HepG2 (cell line): ENCODE measurements at places on chromosomes 16 and 17. TPM values are rescaled to one million over a fixed set of nuclear protein-coding genes. Genes with fewer than 3 reads are reported as not detected.

GRCh38 chr17:38900978-38901656, 24.3 kb upstream of the LASP1NB start:
- H3K36me3 ChIP-seq, result peaks cover 35% of the 10 kb centered on the region
- DNase-seq, result no peak
- H3K4me1 ChIP-seq, result peaks cover 24% of the 10 kb centered on the region
- no peak overlapping the region for H3K27ac ChIP-seq

- H3K36me3 ChIP-seq, result no peaks in the 10 kb centered on the region
- H3K27me3 ChIP-seq, result no peaks in the 10 kb centered on the region
- DNase-seq, result no peak
These were observed 2.9 kb upstream of the SRCIN1 start for GRCh38 chr17:38608648-38609047.

GRCh38 chr16:12010388-12011251, 34.1 kb downstream of the SNX29 start:
- no peaks in the 10 kb centered on the region for H3K36me3 ChIP-seq
- H3K4me3 ChIP-seq, result no peak overlapping the region
- no peak overlapping the region for H3K27ac ChIP-seq
- H3K27me3 ChIP-seq, result no peaks in the 10 kb centered on the region
- DNase-seq, result no peak

GRCh38 chr17:63911041-63911635, at the start of gene CSHL1:
CSHL1 (minus strand) TSS chr17:63911258; CDS start chr17:63911196, 62 bp downstream.
- DNase-seq, result no peak
- peaks cover 10% of the 10 kb centered on the region for H3K4me1 ChIP-seq
- peaks cover 4% of the 10 kb centered on the region for H3K27me3 ChIP-seq
- no peak within 1 kb of the TSS for H3K4me3 ChIP-seq
- no peak within 1 kb of the TSS for H3K27ac ChIP-seq
- H3K36me3 ChIP-seq, result no peaks in the 10 kb centered on the region

- no peak overlapping the region for H3K4me3 ChIP-seq
- H3K36me3 ChIP-seq, result no peaks in the 10 kb centered on the region
- no peak for DNase-seq
- H3K27ac ChIP-seq, result no peak overlapping the region
- H3K4me1 ChIP-seq, result no peaks in the 10 kb centered on the region
These were observed 9.3 kb upstream of the SKAP1 start for GRCh38 chr17:48439110-48439850.

- H3K4me1 ChIP-seq, result peaks cover 29% of the 10 kb centered on the region
- DNase-seq, result no peak
- H3K36me3 ChIP-seq, result peaks cover 26% of the 10 kb centered on the region; the same call in 2 of the 3 replicates
These were observed 40.6 kb upstream of the ZC3H18 start for GRCh38 chr16:88529596-88529995.

- DNase-seq, result peak; percentile 18
- H3K27me3 ChIP-seq, result peaks cover 28% of the 10 kb centered on the region; the same call in 2 of the 3 replicates
- H3K27ac ChIP-seq, result no peak overlapping the region
- H3K4me1 ChIP-seq, result no peaks in the 10 kb centered on the region
These were observed 24.1 kb upstream of the CDH5 start for GRCh38 chr16:66342294-66342900.

DNA sequence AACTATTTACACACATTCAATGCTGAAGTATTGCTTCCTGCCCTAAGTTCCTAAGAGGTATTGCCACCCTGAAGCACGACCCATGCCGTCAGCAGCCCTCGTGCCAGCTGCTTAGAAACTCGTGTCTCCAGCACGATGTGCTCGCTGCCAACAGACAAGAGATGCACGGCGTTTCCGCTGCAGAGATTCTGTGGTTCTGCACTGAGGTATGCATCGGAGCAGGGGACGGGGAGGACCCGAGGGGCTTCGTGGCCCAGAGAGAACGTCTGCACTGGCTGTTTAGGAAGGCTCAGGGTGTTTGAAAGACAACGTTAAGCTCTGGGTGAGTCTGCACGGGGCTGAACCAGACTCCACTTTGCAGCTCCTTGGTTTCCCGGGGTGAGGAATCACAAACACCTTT, 82.7 kb upstream of the CREBBP start:
- H3K4me3 ChIP-seq, result no peak overlapping the region
- no peak for DNase-seq
- H3K27me3 ChIP-seq, result no peaks in the 10 kb centered on the region; the same call in 2 of the 3 replicates
- H3K36me3 ChIP-seq, result peaks cover 8% of the 10 kb centered on the region

DNA sequence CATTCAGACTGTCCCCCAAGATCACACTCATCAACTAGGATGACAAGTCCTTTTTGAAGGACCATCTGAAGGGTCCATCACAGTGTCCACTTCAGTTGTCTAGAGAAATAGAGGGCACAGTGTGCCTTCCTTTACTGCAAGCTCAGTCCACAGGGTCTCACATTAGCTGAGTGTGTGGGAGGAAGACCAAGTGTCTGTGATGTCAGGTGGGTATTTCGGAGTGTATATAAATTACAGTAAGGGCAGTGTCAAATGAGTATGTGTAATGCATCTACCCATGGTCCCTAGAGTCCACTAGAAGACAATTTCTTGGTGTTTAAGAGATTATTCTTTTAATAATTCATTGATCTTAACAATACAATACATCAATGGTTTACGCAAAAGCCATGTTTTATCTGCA, 272.2 kb downstream of the CDH13 start:
- H3K36me3 ChIP-seq, result no peaks in the 10 kb centered on the region
- H3K27ac ChIP-seq, result no peak overlapping the region
- no peaks in the 10 kb centered on the region for H3K4me1 ChIP-seq
- no peak for DNase-seq
- H3K4me3 ChIP-seq, result no peak overlapping the region

DNA sequence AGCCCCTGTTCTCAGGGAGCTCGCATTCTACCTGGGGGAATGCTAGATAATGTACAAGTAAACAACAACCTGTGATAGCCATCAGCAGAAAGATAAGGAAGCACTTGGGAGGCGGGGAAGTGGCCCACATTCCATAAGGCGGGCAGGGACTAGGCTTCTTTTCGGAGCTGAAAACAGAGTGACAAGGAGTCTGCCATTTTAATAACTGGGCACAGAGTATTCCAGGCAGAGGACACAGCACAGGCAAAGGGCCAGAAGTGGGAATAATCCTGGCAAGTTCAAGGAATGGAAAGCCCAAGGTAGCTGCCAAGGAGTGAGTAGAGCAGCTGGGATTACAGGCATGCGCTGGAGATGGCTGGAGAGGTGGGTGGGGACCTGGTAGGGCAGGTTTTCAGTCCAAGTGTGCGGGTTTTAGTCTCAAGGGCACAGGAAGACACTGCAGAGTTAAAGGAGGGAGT, 24.3 kb downstream of the USP43 start:
- DNase-seq, result no peak
- H3K4me1 ChIP-seq, result no peaks in the 10 kb centered on the region
- H3K27me3 ChIP-seq, result no peaks in the 10 kb centered on the region; the same call in 1 of the 2 replicates
- no peaks in the 10 kb centered on the region for H3K36me3 ChIP-seq
- no peak overlapping the region for H3K27ac ChIP-seq

DNA sequence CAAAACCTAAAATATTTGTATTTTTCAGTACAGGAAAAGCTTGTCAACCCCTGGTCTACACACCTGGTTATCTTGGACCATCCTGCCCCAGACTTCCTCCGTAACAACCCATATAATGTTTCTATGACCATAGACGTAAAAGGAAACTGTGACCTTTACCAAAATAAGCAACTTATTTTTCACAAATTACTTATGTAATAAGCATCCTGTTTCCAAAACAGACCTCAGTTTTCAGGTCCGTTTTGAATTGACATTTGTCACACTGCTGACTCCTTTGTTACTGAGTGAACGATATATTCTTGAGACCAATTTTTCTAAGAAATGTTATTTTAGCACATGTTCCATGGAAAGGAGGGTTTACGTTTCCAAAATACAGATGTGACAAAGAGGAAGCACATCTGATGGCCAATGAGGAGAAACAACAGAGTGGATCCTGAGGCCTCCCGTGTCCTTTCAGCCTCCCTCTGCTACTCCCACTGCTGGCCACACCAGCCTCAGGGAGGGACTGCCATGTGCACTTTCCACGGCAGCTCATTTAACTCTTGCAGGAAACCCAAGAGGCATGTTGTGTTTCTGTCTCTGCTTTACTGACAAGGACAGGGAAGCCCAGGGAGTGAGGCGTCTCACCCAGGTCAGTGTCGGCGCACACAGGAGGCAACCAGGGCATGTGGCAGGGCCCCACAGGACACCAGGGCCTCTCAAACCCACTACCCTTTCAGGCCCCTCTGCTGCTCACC, 20.1 kb upstream of the ALDH3A1 start:
- no peaks in the 10 kb centered on the region for H3K36me3 ChIP-seq
- peaks cover 26% of the 10 kb centered on the region for H3K4me1 ChIP-seq
- peaks cover 17% of the 10 kb centered on the region; the same call in 2 of the 3 replicates for H3K27me3 ChIP-seq
- H3K4me3 ChIP-seq, result no peak overlapping the region
- no peak overlapping the region for H3K27ac ChIP-seq
- DNase-seq, result no peak

DNA sequence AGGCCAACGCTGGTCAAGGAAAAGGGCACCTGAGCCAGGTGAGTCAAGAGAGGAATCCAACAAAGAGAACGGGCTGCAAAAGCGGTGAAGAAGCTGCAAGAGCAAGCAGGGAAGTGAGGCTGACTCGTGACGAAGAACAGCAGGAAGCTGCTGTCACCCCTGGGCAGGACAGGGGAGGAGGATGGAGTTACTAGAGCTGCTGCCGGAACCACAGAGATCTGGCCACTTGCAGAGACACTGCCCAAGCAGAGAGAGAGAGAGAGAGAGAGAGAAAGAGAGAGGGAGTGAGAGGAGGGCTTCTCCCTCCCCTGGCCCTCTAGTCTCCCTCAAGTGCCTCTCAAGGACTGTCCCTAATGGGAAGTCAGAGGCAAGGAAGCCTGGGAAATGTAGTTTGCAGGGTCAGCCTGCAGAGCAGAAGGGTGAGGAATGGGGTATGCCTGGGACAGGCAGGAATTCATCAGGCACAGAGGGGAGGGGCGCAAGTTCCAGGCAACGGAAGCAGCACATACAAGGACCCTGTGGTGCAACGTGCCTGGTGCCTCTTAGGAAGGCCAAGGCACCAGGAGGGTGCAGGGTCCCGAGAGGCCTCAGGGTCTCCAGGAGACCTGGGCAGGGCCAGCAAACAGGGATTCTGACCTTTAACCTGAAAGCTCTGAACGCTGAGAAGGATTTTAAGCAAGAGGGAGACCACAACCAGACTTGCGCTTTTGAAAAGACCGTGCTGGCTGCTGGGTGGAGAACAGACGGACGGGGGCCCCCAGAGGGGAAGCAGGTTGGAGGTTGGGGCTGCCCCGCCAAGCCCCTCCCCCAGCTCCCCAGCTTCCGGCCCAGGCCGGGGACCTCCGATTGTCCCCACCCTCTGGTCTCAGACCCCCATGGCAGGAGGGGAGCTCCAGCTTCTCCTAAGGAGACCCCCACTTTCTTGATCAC, 45.8 kb upstream of the CIBAR2 start:
- H3K27me3 ChIP-seq, result no peaks in the 10 kb centered on the region; the same call in 2 of the 3 replicates
- H3K36me3 ChIP-seq, result no peaks in the 10 kb centered on the region
- H3K4me1 ChIP-seq, result peaks cover 75% of the 10 kb centered on the region

- no peak overlapping the region for H3K27ac ChIP-seq
- DNase-seq, result no peak
- H3K27me3 ChIP-seq, result no peaks in the 10 kb centered on the region
- no peak overlapping the region for H3K4me3 ChIP-seq
These were observed 11.2 kb upstream of the CRK start for GRCh38 chr17:1467258-1467657.

PYDC1 gene
- not detected in 2 replicates for total RNA-seq

CPNE7 gene
- total RNA-seq, result not detected in 2 replicates

KRTAP9-4 gene
- not detected in 2 replicates for total RNA-seq

AGRP gene
- total RNA-seq, result not detected in 2 replicates

CNTNAP1 gene
- total RNA-seq, result 1.2 and 4.5 TPM in 2 replicates

MLLT6 gene
- total RNA-seq, result 27.6 and 50.7 TPM in 2 replicates

KLHL10 gene
- total RNA-seq, result 0.04 TPM in 1 of 2 replicates, not detected in the other

NSMCE1 gene
- 52.9 and 53.2 TPM in 2 replicates for total RNA-seq

CCL23 gene
- not detected in 2 replicates for total RNA-seq
